ENCODE measurements at places on chromosomes 3 and 15. TPM values are rescaled to one million over a fixed set of nuclear protein-coding genes. Genes with fewer than 3 reads are reported as not detected.

Gene KCNMB3
- 1.5 TPM for polyA plus RNA-seq

Gene TMEM39A
- polyA plus RNA-seq: 39.5 TPM

Gene ITIH4
- polyA plus RNA-seq: 3.0 TPM

Gene SEMA3B
- polyA plus RNA-seq: 39.2 TPM

Gene GOLGA6L7
- not detected for polyA plus RNA-seq

Gene MAGI1
- 35.1 TPM for polyA plus RNA-seq

Gene FEZF2
- polyA plus RNA-seq: not detected

Gene LTK
- polyA plus RNA-seq: 17.4 TPM

Gene ZDHHC3
- 54.3 TPM for polyA plus RNA-seq

Gene CHRD
- polyA plus RNA-seq: 0.27 TPM

Gene PRSS50
- polyA plus RNA-seq: 3.7 TPM

Gene CYP11A1
- polyA plus RNA-seq: 0.54 TPM

Gene RASL12
- 2.3 TPM for polyA plus RNA-seq

Gene MEX3B
- polyA plus RNA-seq: not detected

Gene SLC41A3
- 46.1 TPM for polyA plus RNA-seq

Gene GPR149
- polyA plus RNA-seq: not detected

Gene HES1
- 12.3 TPM for polyA plus RNA-seq

Gene NR1I2
- polyA plus RNA-seq: 166 TPM

Gene TGFBR2
- 6.0 TPM for polyA plus RNA-seq

Gene ACP3
- 1.1 TPM for polyA plus RNA-seq

Gene NEK4
- 5.6 TPM for polyA plus RNA-seq

Gene NLGN1
- not detected for polyA plus RNA-seq

Gene MBNL1
- polyA plus RNA-seq: 39.6 TPM

Gene COL6A5
- 0.01 TPM for polyA plus RNA-seq

Gene VEPH1
- polyA plus RNA-seq: 0.04 TPM

Measured in small intestine (tissue), 16 donors.